ENCODE measurements at places on chromosomes 2 and 18.

- no peak for DNase-seq
Measured at GRCh38 chr2:30022444-30023071, 101.2 kb upstream of the ALK start.

GRCh38 chr2:192155511-192156118 is 39.1 kb downstream of the TMEFF2 start:
- no peak for DNase-seq

DNA sequence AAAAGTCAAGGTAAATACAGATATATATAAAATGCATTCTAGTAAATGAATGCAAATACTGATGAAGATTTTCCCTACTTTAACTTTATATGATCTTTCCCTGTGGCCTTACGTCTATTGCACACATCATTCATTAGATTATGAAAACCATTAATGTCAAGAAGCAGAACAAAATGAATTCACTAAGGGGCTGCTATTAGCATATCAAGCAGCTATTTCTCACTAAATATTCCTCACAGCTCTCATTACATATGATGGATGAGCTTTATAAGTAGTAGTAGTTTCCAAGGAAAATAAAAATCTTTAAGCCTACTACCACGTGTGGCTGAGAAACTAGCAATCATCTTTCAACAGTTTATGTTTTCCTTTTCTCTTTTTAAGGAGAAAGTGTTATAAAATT is 702.8 kb upstream of the SLC39A10 start:
- DNase-seq, result no peak

GRCh38 chr18:6022074-6022444 is 126.7 kb upstream of the TMEM200C start:
- DNase-seq, result no peak

DNA sequence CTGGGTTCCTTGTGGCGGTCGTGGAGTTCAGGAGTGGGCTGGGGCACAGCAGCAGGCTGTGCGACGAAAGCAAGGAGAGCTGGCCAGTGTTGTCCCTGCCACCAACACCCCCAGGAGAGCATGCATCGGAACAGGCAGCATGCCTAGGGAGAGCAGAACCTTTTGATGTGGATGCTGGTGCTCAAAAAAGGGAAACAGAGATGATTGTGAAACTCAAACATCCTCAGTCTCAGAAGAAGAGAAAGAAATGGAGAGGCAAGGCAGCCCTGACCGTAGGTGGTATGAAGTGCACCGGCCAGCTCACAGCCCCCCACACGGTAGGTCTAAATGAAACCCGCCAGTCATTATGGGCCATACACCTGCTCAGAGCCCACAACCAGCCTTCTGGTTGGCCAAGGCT is 253.4 kb downstream of the GBX2 start:
- no peak for DNase-seq

- DNase-seq, result no peak
Measured at GRCh38 chr2:148720501-148721001, 76.0 kb downstream of the EPC2 start.

DNA sequence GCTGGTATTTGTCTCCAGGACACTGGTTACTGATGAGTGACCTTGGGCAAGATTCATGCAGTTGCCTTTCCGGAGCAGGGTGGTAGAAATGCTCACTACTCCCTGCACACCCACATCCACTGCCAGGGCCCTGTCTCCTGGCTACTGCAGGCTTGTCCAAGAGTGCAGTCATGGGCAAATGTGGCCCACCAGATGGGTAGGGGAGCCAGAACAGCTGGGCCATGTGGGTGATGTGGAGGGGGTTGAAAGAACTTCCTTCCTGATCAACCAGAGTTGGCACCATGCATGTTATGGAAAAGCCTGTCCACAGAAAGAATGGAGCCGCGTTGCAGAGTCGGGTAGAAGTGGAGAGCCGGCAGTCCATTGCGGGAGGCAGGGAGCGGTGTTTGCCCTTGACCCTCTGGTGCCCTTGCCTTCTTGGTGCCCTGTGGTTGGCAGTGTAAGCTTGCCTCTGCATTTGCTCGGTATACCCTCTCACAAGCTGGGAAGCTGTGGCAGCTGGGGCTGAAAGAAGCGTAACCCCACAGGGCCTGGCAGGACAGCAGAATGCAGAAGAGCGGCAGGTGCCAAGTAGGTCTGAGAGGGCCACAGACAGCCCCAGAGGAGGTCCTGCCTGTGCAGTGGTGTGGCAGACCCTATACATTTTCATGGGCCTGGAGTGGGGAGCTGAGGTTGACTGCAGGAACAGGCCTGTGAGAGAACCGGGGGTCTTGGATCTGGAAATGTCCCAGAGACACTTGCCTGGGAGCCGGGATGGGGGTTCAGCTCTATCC is 253.2 kb downstream of the TFCP2L1 start:
- no peak for DNase-seq
